ENCODE measurements at places on chromosomes 7 and 10.
A peak's percentile ranks its signal among the peaks of the same experiment; 100 is the strongest.

DNA sequence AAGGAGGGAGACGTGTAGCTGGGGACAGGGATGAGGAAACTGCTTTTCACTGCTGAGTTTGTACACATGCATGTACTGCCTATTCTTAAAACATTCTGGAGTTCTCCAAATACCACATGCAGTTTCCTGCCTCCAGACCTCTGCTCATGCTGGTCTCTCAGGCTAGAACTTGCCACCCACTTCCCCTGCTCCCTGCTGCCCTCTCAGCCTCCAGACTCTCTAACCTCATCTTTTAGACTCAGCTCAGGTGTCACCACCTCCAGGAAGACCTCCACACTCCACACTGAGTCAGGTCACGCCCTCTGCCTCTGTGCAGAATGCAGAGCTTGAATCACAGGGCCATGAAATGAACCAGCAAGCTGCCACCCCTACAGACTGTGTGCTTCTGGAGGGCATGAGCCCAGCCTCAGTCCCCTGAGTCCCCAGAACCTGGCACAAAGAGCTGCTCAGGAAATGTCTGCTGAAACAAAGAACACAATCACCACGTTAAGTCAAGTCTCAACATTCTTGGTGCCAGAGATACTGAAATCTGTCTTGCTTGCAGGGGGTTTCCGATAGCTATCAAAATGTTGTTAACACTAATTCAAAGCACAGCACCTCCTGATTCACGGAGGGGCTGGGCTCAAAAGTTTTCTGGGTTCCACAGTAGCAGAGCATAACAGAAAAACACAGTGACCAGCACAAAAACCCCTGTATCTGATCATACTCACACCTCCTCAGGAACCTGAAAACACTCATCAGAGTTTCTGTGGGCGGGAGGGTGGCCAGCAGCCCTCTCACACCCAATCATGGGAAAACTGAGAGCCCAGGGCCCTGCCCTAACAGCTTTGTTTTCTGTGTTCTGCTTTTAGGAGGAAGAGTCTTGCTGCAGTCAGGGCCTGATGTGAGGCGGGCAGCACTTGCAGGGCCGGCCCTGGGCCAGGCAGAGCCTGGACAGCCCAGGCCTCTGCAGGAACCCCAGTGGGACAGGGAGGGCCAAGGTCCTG is 21.1 kb downstream of the FAM53B start:
- no peaks in the 10 kb centered on the region for H3K4me1 ChIP-seq
- no peak for DNase-seq
- H3K4me3 ChIP-seq, result no peak overlapping the region
- no peaks in the 10 kb centered on the region for H3K36me3 ChIP-seq

- no peaks in the 10 kb centered on the region for H3K4me1 ChIP-seq
- DNase-seq, result no peak
Measured at GRCh38 chr7:19094138-19094537, 23.3 kb downstream of the TWIST1 start.

DNA sequence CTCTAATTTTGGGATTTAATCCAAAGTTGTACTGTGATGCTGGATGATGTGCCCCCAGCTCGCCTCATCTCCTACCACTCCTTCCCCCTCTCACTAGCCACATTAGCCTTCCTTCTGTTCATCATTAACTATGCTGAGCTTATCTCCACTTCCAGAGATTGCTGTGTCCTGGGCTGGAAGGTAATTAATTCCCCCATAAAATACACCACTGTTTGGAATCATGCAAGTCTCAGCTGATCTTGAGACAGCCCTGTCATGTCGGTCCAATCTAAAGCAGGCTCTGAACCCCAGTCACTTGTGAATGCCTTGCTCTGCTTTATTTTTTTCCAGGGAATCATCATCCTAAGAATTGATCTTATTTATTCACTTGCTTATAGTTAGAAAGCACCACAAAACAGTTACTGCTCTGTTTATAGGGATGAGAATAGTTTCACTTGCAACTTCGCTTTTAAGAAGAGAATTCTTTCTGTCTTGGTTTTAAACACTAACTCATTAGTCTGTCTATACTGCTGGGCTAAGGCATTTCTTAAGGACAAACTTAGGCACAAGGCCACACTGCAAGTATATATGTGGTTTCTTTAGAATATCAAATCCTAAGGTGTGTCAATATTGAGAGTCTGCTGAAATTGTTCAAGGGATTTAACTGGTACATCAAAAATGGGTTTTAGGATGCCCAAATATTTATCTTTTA is 341.1 kb upstream of the SEMA3A start:
- peaks cover 26% of the 10 kb centered on the region for H3K4me1 ChIP-seq
- no peaks in the 10 kb centered on the region for H3K27me3 ChIP-seq
- DNase-seq, result no peak
- H3K4me3 ChIP-seq, result no peak overlapping the region
- peak overlapping the region; percentile 9 for H3K27ac ChIP-seq

DNA sequence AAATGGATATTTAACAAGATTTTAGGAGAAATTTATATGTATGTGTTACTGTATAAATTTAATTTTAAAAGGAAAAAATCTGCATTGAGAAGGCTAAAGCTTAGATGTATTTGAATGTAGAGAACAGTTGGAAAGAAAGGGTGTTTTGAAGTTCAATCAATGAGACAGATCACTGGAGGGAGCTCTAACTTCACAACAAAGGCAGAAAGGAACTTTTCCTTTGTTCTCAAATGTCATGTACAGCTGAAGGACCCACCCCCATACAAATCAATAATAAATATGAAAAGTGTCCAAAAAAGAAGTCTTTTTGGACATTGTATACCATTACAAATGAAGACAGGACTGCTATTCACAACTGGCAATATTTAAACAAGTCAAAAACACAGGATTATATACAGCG is 403.4 kb downstream of the DNAJB9 start:
- H3K27me3 ChIP-seq, result no peaks in the 10 kb centered on the region
- H3K4me1 ChIP-seq, result 0 out of 2 replicates have a peak, but pooled peaks cover 4% of the 10 kb centered on the region
- DNase-seq, result no peak
- H3K27ac ChIP-seq, result no peak overlapping the region
- no peaks in the 10 kb centered on the region for H3K36me3 ChIP-seq
- H3K4me3 ChIP-seq, result no peak overlapping the region

DNA sequence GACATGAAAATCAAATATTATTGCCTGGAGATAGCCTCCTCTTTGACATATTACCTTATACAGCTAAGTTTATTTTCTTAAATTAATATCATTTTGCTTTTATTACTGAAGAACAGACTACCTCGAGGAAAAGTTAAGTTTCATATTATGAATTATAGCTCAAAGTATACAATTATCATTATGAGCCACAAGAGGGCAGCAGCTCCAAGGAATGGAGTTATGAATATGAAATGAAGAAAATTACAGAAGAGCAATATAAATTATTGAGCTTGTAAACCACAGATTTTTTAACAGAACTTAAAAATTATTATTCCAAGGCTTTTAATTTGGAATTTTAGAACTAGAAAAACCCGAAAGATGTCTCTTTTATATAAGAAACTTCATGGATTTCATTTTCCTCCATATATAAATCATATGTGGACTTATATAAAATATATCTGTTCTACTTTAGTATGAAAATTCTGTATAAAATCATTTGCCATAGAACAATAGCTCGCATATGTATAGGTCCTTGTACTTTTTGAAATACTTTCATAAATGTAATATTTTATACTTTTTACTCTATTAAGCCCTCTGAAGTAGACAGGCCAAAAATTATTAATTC is 40.1 kb downstream of the IQUB start:
- H3K4me3 ChIP-seq, result no peak overlapping the region
- no peaks in the 10 kb centered on the region for H3K36me3 ChIP-seq
- peak; percentile 30 for DNase-seq
- H3K27ac ChIP-seq, result no peak overlapping the region
- H3K27me3 ChIP-seq, result no peaks in the 10 kb centered on the region

DNA sequence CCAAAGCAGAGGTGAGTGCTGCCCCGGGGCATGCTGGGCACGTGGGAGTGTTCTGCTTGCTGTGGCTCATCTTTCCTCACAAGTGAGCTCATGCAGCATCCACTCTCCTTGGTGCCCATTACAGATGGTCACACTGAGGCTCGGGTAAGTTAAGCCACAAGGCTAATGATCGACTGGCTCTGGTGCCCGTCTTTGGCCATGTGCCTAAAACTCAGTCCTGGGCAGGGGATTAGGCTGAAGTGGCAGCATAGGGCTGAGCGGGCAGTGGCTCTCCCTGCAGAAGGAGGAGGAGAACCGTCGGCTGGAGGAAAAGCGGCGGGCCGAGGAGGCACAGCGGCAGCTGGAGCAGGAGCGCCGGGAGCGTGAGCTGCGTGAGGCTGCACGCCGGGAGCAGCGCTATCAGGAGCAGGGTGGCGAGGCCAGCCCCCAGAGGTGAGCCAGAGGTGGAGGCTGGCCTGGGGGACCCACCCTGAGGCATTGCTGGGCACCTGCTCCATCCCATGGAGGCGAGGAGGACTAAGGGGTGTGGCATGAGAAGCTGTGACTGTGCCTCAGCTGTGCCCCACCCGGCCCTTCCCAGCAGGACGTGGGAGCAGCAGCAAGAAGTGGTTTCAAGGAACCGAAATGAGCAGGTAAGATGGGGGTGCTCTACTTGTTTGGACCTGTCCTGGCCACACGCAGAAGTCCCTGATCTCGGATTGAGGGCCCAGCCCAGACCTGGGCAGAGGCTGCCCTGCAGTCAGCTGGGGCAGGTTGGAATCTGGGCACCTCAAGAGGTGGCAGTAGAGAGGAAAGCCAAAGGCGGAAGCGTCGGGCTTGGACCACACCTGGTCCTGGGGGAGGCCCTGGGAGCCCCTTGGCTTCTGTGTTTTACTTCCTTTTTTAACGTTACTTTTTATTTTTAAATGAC is 7.3 kb downstream of the PGAM2 start:
- H3K27me3 ChIP-seq, result no peaks in the 10 kb centered on the region
- H3K4me3 ChIP-seq, result no peak overlapping the region
- H3K36me3 ChIP-seq, result peaks cover 4% of the 10 kb centered on the region
